ENCODE measurements at places on chromosomes 16 and 17. TPM values are rescaled to one million over a fixed set of nuclear protein-coding genes. Genes with fewer than 3 reads are reported as not detected.
A peak's percentile ranks its signal among the peaks of the same experiment; 100 is the strongest.

DNA sequence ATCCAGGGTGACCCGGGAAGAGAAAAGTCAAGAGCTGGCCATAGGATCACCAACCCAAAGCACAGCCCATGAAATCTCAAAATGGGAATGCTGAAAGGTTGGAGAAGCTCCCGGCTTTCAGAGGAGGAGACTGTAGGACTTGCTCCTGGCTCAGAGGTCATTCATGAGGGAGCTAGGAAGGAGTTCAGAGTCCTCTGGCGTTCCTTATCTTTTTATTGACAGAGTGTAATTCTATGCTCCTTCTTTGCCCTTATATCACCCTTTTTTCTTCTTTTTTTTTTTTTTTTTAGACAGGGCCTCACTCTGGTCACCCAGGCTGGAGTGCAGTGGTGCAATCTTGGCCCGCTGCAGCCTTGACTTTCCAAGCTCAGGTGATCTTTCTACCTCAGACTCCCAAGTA, 27.3 kb upstream of the CNOT1 start:
- DNase-seq, result no peak

DNA sequence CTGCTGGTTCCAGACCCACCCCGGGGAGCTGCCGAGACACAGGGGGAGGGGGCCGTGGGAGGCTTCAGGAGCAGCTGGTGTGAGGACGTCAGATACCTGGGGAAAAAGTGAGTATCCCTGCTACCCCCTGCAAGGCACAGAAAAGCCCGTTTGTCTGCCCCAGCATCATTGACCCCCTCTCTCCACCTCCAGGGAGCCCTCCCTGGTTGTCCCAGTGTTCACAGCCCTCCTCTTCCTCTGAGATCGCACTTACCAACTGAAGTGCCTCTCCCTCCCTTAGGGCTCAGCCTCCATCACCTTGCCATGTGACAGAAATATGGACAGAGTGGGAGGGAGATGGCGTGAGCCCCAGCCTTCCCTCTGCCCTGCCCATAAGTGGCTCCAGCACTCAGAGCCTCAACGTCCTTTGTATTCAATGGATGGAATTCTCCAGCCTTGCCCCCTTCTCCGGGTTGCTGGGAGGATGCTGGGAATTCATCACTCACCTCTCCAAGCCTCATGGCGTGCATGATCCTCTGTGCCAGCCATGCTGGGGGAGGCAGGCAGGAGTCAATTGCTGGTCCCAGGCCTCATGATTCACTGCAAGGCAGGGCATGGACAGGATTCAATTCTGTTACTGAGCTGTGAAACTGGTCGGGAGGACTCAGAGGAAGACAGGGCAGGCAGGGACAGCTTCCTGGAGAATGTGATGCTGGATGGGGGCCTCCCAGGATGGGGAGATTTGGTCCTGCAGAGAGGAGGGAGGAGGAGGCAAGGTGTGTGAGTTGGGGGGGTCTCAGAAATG, 14.6 kb downstream of the SPNS3 start:
- DNase-seq, result no peak

DNA sequence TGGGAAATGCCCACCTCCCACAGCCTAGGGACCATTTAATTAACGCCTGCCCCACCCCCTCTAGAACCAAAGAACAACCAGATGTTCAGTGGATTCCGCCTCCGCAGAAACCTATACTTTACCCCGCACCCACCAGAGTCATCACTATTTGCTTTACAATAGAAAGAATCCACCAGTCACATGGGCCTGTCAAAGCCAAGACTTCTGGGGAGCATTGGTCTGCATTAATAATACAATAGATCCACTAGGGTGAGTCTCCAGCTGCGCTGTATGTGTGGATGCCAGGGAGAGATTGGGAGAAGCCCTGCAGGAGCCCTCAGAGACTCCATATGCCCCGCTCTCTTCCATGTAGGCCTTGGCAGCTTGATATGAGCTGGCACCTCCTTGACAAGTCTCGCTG, 31.3 kb downstream of the CLEC19A start:
- DNase-seq, result no peak

DNA sequence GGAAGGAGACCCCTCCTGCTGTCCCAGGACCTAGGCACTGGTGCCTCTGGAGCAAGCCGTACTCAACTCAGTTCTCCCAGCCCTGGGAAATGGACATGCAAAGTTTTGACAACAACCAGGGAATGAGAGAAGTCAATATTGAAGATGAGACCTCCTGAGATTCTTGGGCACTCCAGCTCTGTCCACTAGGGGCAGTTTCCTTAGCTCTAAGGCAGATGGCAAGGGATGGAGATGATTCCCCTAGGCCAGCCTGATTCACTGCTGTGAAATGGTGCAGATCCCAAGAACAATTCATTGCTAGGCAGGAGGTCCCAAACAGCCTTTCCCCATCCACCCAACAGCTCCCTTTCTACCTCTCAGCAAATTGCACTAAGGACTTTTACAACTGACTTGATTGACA, 20.5 kb upstream of the SDR42E2 start:
- no peak for DNase-seq

GRCh38 chr16:67516296-67517154, 12.1 kb upstream of the RIPOR1 start:
- DNase-seq, result no peak

- DNase-seq, result no peak
These were observed 4.4 kb downstream of the BAHCC1 start for GRCh38 chr17:81399481-81400153.

- no peak for DNase-seq
These were observed 21.2 kb upstream of the CMTM4 start for GRCh38 chr16:66717776-66718175.

DNA sequence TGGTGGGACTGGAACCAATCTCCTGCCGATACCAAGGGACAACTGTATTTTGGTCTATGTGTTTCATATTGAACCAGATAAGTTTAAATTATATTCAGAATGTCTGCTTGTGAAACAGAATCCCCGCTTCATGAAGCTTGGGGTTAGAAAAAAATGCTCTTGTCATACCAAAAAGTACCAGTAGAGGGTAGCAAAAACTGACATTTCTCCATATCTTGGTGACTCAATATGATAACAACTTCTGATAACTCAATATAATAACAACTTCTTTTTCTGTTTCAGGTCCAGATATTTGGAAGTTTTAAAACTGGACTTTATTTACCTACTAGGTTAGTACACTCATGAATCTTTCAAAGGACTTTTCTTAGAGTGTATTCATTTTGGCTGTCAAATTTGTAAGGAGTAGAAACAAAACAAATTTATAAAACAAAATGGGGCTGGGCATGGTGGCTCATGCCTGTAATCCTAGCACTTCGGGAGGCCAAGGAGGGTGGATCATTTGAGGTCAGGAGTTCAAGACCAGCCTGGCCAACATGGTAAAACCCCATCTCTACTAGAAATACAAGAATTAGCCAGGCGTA, 52.3 kb upstream of the ADCY7 start:
- DNase-seq, result peak; percentile 47

DNA sequence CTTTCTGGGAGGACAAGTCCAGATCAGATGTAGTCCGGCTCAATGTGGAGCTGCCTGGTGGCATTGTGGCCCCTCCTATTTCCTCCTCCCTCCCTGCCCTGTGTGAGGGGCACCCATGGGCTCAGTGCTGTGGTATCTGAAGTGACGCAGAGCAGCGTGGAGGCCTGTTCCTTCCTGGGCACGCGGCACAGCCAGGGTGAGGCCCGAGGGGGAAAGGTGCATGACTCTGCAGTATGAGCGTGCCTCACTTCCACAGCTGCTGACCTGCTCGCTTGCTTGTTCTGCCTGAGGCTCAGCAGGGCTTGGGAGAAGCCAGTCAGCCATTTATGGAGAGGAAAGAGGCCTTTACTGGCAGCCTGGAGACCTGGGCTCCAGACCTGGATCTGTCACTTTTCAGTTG, 11.7 kb downstream of the TMEM238L start:
- DNase-seq, result no peak

- no peak for DNase-seq
These were observed 142.0 kb downstream of the CPPED1 start for GRCh38 chr16:12661656-12662172.

DNA sequence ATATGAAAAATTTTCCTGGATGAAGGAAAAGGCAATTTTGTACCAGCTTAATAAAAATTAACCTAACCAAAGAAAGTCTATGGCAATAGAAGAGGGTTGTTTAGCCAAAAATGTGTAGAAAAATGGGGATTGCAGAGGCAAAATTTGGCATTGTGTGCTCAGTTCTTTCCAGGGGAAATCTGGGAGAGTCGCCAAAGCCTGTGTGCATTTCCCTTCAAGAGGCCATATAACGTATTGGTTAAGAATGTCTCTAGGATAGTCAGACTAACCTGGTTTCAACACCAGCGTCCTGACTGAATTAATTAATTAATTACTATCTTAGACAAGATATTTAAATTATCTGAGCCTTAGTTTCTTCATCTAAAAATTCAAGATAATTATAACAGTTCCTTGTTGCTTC, 44.8 kb upstream of the HLF start:
- no peak for DNase-seq

- DNase-seq, result no peak
These were observed 209.4 kb upstream of the CIBAR2 start for GRCh38 chr16:85321509-85322271.

- peak; percentile 43 for DNase-seq
These were observed 19.7 kb upstream of the SLC47A1 start for GRCh38 chr17:19513897-19514488.

DNA sequence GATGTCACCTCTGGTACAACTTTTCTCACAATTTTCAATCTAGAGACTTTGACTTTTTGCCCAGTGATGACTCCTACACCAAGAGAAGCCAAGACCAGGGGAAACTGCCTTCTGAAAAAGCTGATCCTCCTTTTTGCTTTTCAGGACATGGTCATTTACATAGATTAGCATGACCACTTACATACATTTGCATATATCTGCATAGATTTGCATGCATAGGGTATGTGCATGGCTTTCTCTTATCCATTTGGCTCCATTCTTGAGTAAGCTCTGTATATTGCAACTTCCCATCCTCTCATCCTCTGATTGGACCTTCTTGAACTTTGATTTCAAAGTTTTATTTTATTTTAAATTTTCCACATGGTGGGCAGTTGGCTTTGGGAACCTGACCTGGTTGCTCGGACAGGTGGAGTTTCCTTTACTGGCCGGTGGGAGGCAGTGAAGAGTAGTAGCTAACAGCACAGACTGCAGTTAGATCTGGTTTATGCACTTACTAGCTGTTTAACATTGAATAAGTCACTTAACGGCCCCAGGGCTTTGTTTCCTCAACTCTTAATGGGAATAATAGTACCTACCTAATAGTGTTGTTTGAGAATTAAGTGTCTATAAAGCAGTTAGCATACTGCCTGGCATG, 92.9 kb downstream of the GPR139 start:
- no peak for DNase-seq

DNA sequence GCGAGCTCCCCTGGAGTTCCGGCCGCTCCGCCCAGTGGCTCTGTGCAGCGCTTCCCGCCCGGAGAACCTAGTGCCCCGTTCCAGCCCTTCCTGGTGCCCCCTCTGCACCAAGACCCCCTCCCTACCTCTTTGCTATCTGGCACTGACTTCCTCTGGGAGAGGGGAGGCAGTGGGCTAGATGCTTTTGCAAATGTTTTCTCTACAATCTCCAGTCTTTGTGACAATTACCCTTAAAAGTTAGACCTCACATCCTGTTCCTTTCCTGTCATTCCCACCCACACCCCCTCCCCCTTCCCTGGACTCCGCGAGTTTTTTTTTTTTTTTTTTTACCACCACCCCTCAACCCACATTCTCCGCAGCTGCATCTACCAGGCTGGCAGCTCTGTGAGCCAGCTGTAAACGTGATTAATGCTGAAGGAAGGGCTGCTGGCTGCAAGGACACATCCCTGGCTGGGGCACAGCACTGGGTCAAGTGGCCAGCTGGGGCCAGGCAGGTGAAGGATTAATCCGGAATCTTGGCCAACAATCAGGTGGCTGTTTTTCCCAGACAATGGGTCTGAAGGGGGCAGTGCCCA, 101.5 kb downstream of the MGAT5B start:
- no peak for DNase-seq

DNA sequence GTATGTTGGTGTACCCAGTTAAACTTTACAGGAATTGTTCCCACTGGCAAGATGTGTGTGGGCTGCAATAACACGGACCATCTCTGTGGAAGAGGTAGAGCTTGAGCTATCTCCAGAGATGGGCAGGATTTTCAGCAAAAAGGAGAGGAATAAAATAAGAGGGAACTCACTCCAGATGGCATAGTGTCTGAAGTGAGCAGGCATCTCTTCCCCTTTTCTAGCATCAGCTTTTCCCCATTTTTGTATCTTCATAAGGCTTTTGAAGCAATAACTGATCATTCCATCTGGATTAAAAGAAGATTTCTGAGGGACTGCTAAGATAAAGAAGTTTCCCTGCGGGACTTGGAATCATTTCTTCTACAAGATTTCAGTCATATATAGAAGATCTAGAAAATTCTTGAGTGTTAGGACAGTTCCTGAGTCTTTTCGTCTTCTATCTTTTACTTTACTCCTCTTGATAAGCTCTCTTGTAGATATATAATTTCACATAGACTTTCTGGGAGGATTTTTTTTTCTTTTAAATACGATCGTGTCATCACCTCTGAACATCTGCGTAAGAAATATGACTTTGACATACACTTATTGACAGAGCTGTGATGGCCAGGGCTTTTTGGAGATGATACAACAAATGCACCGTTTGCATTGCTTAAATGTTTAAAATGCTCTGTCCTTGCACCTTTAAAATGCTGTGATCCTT, 2.1 kb downstream of the CPD start:
- DNase-seq, result no peak

- DNase-seq, result no peak
These were observed 43.6 kb downstream of the TBC1D16 start for GRCh38 chr17:79991924-79992648.

GRCh38 chr17:57294629-57295501, 38.5 kb downstream of the MSI2 start:
- no peak for DNase-seq

- DNase-seq, result no peak
These were observed 38.9 kb upstream of the CMIP start for GRCh38 chr16:81405702-81406113.

DNA sequence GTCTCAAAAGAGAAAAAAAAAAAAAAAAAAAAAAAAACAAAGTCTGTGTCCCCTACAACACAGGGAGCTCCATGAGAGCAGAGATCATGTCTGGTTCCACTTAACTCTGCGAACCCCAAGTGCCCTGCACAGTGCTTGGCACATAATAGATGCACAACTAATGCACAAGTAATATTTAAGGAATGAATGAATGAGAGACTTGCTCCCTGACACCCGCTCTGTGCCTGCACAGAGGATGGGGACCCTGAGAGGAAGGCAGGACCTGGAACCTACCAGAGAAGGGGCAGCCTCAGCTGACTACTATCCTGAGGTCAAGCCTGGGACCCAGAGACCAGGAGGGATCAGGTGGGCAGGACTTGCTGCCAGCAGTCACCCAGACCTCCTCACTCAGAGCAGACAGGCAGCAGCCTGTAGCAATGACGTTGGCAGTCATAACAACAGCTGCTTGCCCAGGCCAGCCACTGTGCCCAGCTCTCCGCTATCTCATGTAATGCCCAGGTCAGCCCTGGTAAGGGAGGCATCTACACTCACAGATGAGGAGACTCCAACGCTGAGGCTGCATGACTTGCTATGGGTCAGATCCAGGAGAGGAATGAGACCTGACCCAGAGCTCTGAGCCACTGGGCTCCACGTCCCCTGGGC, 2.9 kb downstream of the MYO15A start:
- no peak for DNase-seq

Gene HS3ST3A1
- total RNA-seq, result 0.53 TPM

Gene GJD3
- total RNA-seq, result not detected

Gene CD300E
- total RNA-seq, result 0.42 TPM

Gene VPS25
- total RNA-seq, result 32.6 TPM

Gene RPL38
- 1,536 TPM for total RNA-seq

Gene SSTR5
- total RNA-seq, result 0.32 TPM

Gene SOX8
- 12.4 TPM for total RNA-seq

Gene RASL10B
- total RNA-seq, result 0.69 TPM
